ENCODE measurements at places on chromosomes 1 and 21. TPM values are rescaled to one million over a fixed set of nuclear protein-coding genes. Genes with fewer than 3 reads are reported as not detected.
A peak's percentile ranks its signal among the peaks of the same experiment; 100 is the strongest.

BTG2 gene
- 147 TPM for total RNA-seq

DNM3 gene
- 1.2 TPM for total RNA-seq

DNA sequence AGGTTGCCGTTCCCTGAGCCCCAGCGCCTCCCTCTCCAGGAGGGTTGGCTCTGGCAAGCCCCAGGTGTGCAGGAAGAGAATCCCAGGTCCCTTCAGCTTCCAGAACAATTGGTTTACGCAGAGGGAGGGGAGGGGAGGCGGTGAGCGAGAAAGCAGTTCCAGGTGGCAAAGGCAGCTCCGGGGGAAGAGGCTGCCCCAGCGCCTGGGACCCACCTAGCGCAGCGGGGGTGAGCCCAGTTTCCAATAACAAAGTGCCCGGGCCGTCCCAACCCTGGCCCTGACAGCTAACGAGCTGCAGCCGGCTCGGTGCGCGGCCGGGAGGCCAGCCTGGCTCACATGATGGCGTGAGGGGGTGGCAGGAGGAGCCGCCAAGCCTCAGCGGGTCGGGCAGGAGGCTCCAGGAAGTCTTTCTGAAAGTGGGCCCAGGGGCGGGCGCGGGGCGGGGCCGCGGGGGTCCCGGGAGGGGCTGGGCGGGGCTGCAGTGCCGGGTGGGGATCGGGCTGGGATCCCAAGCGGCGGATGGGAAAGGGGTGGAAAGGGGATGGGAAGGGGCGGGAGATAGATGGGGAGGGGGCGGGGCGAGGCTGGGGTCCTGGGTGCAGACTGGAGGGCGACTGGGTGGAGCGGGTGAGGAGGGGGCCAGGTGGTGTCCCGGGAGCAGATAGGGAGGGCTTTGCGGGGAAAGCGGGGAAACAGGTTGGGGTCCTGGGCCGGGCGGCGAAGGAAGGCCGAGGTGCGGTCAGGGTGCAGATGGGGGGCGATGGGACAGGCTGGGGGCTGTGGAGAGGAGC is 22.8 kb downstream of the DHRS3 start:
- peak overlapping the region; percentile 84 for H3K4me3 ChIP-seq
- H3K4me1 ChIP-seq: peaks cover 58% of the 10 kb centered on the region
- no peak for DNase-seq
- no peaks in the 10 kb centered on the region for H3K27me3 ChIP-seq
- peak overlapping the region; percentile 90 for H3K27ac ChIP-seq

- peaks cover 20% of the 10 kb centered on the region for H3K4me1 ChIP-seq
- no peaks in the 10 kb centered on the region for H3K27me3 ChIP-seq
- peak overlapping the region; percentile 65 for H3K4me3 ChIP-seq
- peak overlapping the region; percentile 72 for H3K27ac ChIP-seq
- no peaks in the 10 kb centered on the region for H3K36me3 ChIP-seq
- no peak for DNase-seq
Observed at GRCh38 chr1:1422465-1423244, 1.6 kb upstream of the ANKRD65 start.

- no peak for DNase-seq
- peaks cover 16% of the 10 kb centered on the region for H3K4me1 ChIP-seq
- no peaks in the 10 kb centered on the region for H3K27me3 ChIP-seq
- no peak overlapping the region for H3K27ac ChIP-seq
Observed at GRCh38 chr1:213376862-213377372, 325.9 kb downstream of the RPS6KC1 start.

- H3K36me3 ChIP-seq: no peaks in the 10 kb centered on the region
- no peaks in the 10 kb centered on the region for H3K4me1 ChIP-seq
- H3K27ac ChIP-seq: no peak within 1 kb of the TSS
- no peak for DNase-seq
Observed at GRCh38 chr1:248755517-248755916, at the start of gene LYPD8. Gene LYPD8 (minus strand): TSS chr1:248755759. CDS start chr1:248751081, 4,678 bp downstream.

DNA sequence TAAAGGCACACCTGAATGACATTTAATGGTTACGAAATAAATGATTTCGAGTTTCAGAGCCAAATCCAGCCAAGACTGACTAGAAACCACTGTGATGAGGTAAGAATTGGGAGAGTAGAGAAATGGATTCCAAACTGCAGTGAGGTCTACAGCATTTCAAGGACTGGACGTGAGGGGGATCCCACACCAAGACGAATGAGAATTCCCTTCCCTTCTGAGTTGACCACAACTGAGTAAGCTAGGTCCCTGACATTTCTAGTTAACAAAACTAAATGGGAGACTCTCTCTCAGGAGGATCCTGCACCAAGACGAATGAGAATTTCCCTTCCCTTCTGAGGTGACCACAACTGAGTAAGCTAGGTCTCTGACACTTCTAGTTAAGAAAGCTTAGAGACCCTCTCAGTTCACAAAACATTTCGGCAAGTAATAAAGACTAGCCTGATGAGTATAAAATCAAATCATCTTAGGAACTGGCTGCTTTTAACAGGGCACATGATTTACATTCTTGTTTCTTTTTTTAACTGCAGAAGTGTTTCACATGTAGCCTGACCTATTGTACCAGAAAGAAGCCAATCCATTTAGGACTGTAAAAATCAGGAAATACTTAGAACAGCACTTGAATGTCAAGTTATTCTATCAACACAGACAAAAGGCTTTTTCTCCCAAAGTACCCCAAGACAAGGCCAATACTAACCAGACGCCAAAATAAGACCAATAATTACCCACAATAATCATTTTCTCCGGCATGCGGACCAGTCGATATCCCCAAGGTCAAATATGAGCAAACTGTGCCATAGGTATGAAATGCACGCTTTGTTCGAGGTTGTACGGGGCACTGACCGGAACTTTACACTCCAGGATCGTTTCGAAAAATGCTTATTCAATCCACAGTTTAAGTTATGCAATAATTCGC is 1.4 kb upstream of the SPATA1 start:
- peaks cover 40% of the 10 kb centered on the region for H3K4me1 ChIP-seq
- H3K36me3 ChIP-seq: peaks cover 19% of the 10 kb centered on the region
- peak overlapping the region; percentile 94 for H3K4me3 ChIP-seq
- DNase-seq: no peak

DNA sequence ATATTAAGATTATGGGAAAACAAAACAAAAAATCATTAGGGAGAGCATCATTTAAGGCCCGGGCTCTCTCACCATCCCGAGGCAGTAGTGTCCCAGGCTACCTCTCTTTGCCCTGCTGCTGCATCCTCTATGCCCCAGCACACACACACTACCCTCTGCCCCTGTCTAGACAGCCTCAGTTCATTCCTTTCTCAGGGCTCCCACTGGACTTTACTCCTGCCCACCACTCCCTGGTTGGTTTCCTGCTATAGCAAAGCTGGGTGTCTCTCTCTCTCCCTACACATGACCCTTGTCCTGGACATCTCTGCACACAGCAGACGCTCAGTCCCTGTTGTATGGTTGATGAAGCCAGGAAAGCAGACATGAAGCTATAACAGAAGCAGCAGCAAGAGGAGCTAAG is 30.7 kb downstream of the GNG12 start:
- H3K27me3 ChIP-seq: no peaks in the 10 kb centered on the region
- H3K36me3 ChIP-seq: no peaks in the 10 kb centered on the region
- no peak for DNase-seq
- no peak overlapping the region for H3K27ac ChIP-seq
- H3K4me3 ChIP-seq: no peak overlapping the region

- H3K4me3 ChIP-seq: no peak overlapping the region
- H3K36me3 ChIP-seq: no peaks in the 10 kb centered on the region
- no peak overlapping the region for H3K27ac ChIP-seq
Observed at GRCh38 chr1:115437196-115437595, 99.1 kb upstream of the NGF start.

GRCh38 chr1:174408146-174408545 is 39.6 kb upstream of the GPR52 start:
- H3K27me3 ChIP-seq: no peaks in the 10 kb centered on the region
- no peaks in the 10 kb centered on the region for H3K4me1 ChIP-seq
- H3K36me3 ChIP-seq: no peaks in the 10 kb centered on the region
- DNase-seq: no peak
- no peak overlapping the region for H3K27ac ChIP-seq

- DNase-seq: no peak
- H3K4me3 ChIP-seq: no peak overlapping the region
- peak overlapping the region; percentile 59 for H3K27ac ChIP-seq
- H3K36me3 ChIP-seq: no peaks in the 10 kb centered on the region
Observed at GRCh38 chr1:230744382-230744781, 2.8 kb upstream of the CAPN9 start.

DNA sequence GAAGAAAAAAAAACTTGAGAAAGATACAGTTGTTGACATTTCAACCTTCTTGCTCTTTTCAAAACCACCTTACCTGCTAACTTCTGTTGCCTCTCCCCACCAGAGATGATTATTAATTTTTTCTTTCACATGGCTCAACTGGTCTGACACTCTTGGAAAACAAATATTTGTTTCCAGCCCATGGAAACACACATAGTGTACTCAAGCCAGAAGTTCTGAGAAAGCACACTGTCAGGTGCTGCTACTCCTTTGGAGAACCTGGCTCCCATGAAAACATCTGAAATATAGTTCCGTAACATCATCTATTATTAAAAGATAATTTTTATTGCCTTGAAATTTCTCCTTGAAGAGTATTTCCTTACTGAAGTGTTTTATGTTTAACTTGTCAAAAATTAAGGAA is 145.0 kb upstream of the C1orf105 start:
- no peak overlapping the region for H3K27ac ChIP-seq
- H3K4me3 ChIP-seq: no peak overlapping the region
- no peak for DNase-seq
- H3K27me3 ChIP-seq: no peaks in the 10 kb centered on the region

AMY1B gene
- not detected for total RNA-seq

NLRP3 gene
- total RNA-seq: not detected

DNA sequence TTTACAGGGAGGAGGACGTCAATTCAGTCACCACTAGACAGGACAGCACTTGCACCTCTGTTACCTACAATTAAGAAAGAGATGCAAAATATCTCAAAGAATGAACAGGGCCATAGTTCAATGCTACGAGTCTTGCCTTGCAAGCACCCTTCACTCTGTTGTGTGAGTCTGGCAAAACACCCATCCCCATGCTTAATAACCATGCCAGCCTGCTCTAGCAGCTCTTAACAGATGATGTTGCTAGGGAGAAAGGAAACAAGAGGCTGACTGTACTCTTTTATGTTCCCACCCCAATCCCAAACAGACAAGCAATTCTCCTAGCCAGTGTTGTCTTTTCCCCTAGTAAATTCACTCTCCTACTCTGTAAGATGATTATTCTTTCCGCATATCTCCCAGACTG is 5.3 kb downstream of the CBR1 start:
- no peak for DNase-seq
- no peak overlapping the region for H3K27ac ChIP-seq
- H3K27me3 ChIP-seq: peaks cover 8% of the 10 kb centered on the region
- H3K4me3 ChIP-seq: no peak overlapping the region
- peaks cover 33% of the 10 kb centered on the region for H3K4me1 ChIP-seq

PTPRF gene
- 260 TPM for total RNA-seq

GRCh38 chr1:53982034-53982762 is 35.8 kb downstream of the LDLRAD1 start:
- no peaks in the 10 kb centered on the region for H3K27me3 ChIP-seq
- no peak for DNase-seq
- peak overlapping the region; percentile 78 for H3K4me3 ChIP-seq
- no peaks in the 10 kb centered on the region for H3K36me3 ChIP-seq

DNA sequence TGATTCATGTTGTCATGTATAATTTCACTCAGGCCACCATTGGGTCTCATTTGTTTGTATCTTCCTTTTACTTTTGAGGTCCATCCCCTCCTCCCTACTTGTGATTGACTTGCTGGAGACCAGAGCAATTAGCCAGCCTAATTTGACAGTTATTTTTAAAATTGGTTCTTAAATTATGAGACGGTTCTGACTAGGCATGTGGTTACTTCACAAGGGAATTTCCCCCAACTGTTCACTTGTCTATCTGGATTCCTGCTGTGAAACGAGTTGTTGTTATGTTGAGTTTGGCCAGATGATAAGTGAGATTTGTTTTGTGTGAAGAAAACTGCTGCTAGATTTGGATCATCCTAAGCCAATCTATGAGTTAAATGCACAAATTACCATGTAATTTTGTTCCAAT is 359.1 kb downstream of the BARHL2 start:
- H3K36me3 ChIP-seq: no peaks in the 10 kb centered on the region
- no peaks in the 10 kb centered on the region for H3K4me1 ChIP-seq
- no peak for DNase-seq
- no peak overlapping the region for H3K4me3 ChIP-seq
- H3K27ac ChIP-seq: no peak overlapping the region

DNA sequence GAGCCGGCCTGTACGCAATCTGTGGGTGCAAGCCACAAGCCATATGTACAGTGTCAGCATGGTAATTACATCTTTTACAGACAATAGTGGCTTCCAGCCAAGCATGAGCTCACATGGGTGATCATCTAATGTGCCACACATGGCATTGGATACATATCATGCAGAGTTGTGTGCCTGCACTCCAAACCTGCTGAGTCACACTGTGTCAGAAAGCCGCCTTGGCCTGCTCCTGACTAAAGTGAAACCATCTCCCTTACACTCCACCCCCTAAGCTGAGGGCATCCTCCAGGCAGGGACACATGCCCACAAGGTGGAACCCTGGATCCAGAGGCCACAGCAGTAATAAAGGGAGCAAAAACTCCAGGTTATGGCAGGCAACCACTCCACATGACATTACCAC is 72.5 kb downstream of the KCNT2 start:
- no peaks in the 10 kb centered on the region for H3K27me3 ChIP-seq
- H3K27ac ChIP-seq: no peak overlapping the region
- no peaks in the 10 kb centered on the region for H3K36me3 ChIP-seq
- H3K4me3 ChIP-seq: no peak overlapping the region

GRCh38 chr1:235649368-235650163 is at the start of gene GNG4:
Gene GNG4 (minus strand): TSS chr1:235649784. CDS start chr1:235583838, 65,946 bp downstream.
- peaks cover 9% of the 10 kb centered on the region for H3K36me3 ChIP-seq
- peak; percentile 79 for DNase-seq
- H3K4me3 ChIP-seq: peak within 1 kb of the TSS; percentile 93
- peaks cover 45% of the 10 kb centered on the region for H3K27me3 ChIP-seq
- H3K4me1 ChIP-seq: peaks cover 21% of the 10 kb centered on the region
- peak within 1 kb of the TSS; percentile 97 for H3K27ac ChIP-seq

BSND gene
- not detected for total RNA-seq

- no peaks in the 10 kb centered on the region for H3K36me3 ChIP-seq
- DNase-seq: no peak
- H3K27ac ChIP-seq: no peak overlapping the region
- H3K27me3 ChIP-seq: no peaks in the 10 kb centered on the region
Observed at GRCh38 chr1:1622010-1622787, 6.9 kb downstream of the MIB2 start.

BACH1 gene
- total RNA-seq: 90.5 TPM

DNA sequence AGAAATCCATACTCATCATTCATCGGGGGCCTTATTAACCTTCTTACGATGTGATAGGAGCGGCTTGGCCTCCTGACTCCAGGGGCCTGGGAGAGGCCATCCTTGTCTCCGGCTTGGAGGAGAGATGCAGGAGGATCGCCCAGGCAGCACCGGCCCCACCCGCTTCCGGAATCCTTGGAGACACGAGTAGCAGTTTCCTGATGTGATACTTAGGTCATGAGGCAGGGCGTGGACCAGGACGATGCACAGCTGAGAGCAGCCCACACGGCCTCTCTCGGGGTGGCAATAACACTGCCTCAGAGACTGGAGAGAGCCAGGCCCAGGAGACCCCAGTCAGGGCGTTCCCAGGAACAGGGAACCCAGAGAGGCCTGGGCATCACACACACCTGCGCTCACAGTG is 163.6 kb upstream of the ARHGEF16 start:
- H3K36me3 ChIP-seq: no peaks in the 10 kb centered on the region
- DNase-seq: no peak
- no peak overlapping the region for H3K4me3 ChIP-seq
- no peak overlapping the region for H3K27ac ChIP-seq
- H3K4me1 ChIP-seq: peaks cover 18% of the 10 kb centered on the region
